CD4-positive, alpha-beta T cell (primary cell): ENCODE measurements at places on chromosomes 6 and 20.
A peak's percentile ranks its signal among the peaks of the same experiment; 100 is the strongest.

DNA sequence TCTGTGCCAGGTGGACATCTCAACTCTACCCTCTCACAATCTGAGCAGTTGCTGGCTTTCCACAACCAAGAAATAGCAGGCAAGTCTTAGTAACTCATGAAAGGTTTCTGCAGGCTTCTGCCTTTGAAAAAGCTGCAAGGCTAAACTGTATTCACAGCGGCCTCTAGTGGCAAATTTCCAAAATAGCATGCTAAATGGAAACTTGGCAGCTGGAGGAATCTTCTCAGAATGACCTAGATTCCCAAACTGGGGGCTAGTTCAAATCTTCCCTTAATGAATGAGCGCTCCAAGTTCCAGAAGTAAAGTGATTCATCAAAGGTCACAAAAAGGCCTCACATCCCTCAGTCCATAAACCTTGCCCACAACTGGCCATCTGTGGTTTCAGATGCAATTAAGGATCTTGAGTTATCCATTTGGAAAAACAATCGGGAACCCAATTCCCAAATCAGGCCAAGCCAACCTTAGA lies 11.9 kb upstream of the CPNE5 start:
- peak; percentile 19 for DNase-seq

DNA sequence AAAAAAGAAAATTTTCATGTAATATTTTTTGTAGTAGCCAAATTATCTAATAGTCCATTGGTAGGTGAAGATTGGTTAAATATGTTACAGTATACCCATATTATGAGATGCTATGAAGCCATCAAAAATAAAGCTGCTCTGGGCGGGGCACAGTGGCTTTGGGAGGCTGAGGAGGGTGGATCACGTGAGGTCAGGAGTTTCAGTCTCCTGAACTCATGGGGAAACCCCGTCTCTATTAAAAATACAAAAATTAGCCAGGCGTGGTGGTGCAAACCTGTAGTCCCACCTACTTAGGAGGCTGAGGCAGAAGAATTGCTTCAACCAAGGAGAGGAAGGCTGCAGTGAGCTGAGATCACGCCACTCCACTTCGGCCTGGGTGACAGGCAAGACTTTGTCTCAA lies 360.5 kb downstream of the KIF16B start:
- DNase-seq, result no peak

- DNase-seq, result no peak
These were observed 43.3 kb downstream of the IRAK1BP1 start for GRCh38 chr6:78910591-78911171.

DNA sequence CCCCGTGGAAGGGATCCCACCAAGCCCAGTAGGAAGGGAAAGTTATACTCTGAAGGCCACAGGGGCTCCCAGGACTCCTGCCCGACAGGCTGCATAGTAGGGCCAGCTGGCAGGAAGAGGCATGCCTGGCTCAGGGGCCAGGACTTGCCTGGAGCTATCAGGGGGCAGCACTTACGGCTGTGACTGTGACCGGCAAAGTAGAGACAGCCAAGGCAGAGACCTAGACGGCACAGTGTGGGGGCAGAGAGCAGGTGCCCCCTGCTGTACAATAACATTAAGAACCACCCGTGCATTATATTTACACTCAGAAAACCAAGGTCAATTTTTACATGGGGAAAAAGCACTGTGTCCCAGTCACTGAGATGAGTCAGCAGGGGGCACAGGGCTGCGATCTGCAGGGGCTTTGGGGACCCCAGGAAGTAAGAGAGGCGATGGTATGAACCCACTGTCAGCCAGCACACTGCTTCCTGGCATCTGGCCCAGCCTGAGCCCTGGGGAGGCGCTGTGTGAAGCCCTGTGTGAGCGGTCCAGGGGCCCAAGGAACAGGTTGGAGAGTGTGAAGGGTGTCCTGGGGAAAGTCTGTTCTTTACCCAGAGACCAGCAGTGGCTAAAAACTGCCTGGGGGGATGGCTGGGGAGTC lies 9.9 kb downstream of the CCDC167 start:
- peak; percentile 48 for DNase-seq

- DNase-seq, result peak; percentile 64
These were observed 143.2 kb upstream of the ZNF217 start for GRCh38 chr20:53736757-53737395.

- DNase-seq, result no peak
These were observed 8.4 kb downstream of the MUC21 start for GRCh38 chr6:30991891-30992290.

GRCh38 chr6:138795809-138796603 lies at the start of gene ECT2L:
TSS of gene ECT2L (plus strand) at chr6:138796087. CDS start at chr6:138813275, 17,188 bp downstream.
- DNase-seq, result no peak

DNA sequence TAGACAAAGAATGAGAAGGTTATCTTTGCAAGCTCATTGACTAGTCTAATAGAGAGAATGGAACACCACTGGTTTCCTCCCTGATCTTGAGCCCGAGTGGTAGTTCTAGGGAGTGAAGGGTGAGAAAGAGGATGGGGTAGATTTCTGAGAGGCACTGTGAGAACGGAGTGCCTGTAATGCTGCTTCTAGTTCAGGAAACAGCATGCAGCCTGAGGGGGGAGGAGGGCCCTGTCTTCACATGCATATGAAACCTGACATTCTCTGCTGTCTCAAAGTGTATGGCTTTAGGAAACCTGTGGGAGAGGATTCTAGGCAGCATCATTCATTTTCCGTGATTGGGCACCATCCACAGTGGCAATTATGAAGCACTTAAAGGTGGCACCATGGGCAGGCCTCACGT lies 259.4 kb upstream of the MAN1A1 start:
- DNase-seq, result no peak

DNA sequence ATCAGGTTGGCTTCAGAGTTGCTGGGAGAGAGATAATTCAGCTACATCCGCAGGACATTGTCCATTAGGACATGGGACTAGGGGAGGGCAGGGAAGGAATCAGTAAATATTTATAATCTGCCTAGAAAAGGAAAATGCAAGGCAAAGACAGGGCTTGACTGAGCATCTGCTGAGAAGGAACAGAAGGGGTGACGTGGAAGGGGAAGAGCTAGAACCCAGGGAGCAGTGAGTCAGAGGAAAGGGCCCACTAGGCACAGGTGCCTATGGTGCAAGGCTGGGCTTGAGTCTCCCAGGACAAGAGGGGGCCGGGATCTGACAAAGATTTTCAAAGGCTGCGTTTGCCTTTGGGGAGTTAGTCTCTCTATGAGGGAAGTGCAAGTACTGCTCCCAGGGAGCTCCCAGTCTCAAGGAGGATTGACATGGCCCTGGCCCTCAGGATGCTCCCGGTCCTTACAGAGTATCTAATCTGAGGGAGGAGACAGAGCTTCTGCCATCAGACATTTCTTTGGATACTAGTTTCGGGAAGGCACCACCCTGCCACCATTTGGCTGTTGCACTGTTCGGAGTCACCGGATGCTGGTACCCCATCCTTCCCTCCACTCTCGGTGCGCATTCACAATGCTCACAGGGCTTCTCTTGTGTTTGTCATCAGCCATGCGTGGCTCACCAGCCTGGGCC lies 21.9 kb downstream of the VEGFA start:
- DNase-seq, result no peak

DNA sequence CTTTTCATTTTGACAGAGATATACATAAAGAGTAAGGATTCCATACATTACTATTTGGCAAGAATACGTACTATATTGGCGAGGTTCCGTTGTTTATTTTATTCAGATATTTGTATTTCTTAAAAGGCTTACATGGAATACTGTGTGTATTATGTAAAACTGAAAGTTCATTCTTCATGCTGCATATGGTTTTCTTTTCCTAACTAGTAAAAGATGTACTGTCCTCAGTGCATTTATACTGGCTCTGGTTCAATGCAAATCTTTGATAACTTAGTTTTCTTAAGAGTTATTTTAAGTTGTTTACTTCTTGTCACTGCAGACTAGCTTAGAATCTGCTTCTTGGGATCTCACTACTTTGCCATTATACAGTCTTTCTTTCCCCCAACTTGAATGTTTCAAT lies 42.0 kb downstream of the ADGRB3 start:
- no peak for DNase-seq

- DNase-seq, result no peak
These were observed 10.8 kb downstream of the KIAA1755 start for GRCh38 chr20:38249536-38250310.

GRCh38 chr6:40148882-40149573 lies 214.8 kb upstream of the MOCS1 start:
- no peak for DNase-seq

GRCh38 chr6:143401636-143402370 lies 48.7 kb downstream of the ADAT2 start:
- DNase-seq, result no peak

- DNase-seq, result no peak
These were observed 718.7 kb upstream of the ADGRB3 start for GRCh38 chr6:67916399-67916798.

DNA sequence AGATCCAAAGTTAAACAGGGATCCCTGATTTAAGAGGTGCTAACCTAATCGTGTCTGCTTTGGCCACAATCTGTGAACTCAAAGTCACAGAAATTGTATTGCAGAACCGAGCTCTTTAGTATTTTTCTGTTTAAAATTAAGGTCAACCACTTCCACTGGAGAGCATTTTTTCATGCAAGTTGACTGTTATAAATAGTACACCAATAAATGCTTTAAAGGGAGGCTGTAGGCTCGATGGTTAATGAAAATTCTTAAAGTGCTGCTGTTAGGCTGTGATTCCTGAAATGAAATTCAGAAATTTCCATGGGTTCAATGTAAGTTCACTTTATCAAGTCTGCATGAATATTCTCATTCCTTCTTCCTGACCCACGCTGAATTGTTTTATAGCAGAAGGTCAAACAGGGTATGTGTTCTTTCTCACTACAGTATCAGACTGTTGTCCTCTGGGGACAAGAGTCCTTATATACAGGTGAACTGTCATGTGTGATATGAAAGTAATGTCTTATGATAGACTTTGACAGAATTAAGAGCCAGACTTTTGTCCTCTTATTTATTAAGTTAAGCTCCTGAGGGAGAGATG lies 92.5 kb upstream of the HDGFL1 start:
- no peak for DNase-seq

GRCh38 chr6:80437801-80438200 lies 331.3 kb downstream of the BCKDHB start:
- DNase-seq, result no peak

DNA sequence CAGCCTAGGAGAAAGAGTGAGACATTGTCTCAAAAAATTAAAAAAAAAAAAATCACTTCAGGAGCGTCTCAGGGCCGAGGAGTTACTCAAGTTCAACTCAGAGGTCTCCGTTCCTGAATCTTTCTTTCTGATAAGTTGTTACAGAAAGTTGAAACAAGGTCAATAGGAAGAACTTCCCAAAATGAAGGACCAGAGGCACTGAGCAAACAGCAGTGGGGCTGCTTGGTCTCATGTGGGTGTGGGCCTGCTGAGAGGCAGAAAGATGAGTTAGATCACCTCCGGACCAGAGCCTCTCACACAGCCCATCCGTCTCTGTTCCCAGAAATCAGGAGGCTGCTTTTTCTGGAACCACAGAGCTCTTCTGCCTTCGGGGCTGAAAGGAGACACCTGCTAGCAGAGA lies 12.4 kb downstream of the MDGA1 start:
- no peak for DNase-seq

GRCh38 chr6:100116411-100117194 lies 122.6 kb upstream of the MCHR2 start:
- no peak for DNase-seq

DNA sequence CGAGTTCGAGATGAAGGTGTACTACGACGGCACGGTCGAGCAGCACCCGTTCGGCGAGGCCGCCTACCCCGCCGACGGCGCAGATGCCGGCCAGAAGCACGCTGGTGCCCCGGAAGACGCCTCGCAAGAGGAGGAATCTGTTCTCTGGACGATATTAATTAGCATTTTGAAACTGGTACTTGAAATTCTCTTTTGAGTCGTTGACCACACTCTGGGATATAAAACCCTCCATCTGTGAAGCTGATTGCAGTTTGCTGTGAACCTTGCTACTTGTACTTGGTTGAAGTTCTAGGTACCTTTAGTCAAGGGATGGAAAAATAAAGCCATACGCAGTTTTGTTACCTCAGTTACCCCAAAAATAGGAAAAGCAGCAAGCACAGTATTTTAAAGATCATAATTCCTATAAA lies 917 bp downstream of the C6orf120 start:
- DNase-seq, result no peak

GRCh38 chr6:17851001-17851719 lies 136.3 kb downstream of the KIF13A start:
- no peak for DNase-seq

DNA sequence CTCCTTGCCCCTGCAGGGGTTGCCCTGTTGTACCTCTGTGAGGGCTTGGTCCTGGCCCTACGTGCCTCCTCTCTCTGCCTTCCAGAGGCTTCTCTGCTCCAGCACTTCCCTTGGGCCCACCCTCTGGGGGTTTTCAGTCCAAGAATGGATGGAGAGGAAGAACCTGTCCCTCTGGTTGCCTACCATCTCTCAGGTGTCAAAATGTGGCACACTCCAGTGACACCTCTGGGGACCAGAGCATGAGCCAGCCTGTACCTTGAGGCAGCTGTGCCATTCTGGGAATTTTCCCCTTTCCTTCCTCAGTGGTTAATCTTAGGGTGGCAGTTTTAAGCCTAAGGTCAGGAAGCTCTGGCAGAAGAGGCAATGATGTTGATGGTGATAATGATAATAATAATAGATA lies 115.2 kb upstream of the ARMC2 start:
- DNase-seq, result no peak

DNA sequence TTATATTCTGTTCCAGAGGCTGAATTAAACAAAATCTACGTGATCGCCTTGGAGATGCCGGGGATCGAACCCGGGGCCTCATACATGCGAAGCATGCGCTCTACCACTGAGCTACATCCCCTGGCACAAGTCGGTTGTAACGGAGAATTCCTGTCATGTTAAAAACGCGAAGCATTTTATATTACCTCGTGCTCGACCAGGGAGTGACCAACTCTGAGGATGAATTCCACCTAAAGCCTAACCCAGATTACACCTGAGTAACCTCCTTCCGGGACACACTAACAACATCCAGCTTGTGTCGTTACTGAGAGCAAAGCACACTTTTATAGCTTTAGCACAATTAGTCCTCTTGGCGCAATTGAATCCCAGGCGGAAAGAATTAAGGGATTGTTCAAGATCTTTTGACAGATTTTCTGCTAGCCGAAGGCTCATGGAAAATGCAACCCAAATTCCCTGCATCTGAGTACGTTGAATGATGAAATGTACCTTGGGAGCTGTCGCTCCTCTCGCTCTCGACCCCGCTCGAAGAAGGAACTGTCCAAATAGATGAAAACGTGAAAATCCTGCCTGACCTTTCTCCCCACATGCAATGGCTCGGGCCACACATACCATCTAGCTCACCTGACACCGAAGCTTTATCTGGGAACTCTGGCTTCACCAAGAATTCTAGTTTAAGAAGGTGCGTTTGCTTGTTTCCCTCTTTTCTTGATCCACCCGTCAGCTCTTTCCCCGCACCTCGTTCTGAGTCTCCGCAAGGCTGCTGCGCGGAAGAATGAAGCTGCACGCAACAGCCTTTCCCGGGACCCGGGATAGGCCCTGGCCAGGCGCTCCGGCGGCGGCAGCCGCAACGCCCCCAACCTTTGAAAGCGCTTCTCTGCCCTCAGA lies 148.3 kb downstream of the GPX5 start:
- no peak for DNase-seq

DNA sequence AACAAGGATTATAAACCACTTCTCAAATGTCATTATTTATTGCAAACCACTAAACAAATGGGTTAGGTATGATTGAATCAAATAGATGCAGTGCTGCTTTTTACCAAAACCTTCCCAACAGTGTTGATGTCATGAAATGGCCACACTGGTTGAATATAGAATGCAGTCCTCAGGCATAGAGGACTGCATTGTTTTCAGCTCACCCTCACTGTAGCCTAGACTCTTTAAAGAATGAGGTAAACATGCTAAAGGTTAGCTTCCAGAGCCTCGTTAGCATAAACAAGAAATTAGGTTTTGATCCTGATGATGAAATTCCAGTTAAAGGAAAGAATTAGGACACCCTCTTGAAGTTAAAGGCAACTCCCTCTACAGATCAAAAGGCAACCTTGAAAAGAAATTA lies 224.3 kb downstream of the ALDH8A1 start:
- no peak for DNase-seq
